Activated CD8-positive, alpha-beta memory T cell treated with anti-CD3 and anti-CD28 coated beads for 24 hours (primary cell): ENCODE measurements at places on chromosomes 3 and 15.

- DNase-seq: no peak
Measured at GRCh38 chr15:43998607-43999006, 171.8 kb downstream of the WDR76 start.

GRCh38 chr15:41304149-41304770 is 28.1 kb downstream of the OIP5 start:
- no peak for DNase-seq

- DNase-seq: no peak
Measured at GRCh38 chr15:79674124-79674465, 222.7 kb downstream of the MTHFS start.

GRCh38 chr15:97654481-97655076 is 305.9 kb upstream of the ARRDC4 start:
- DNase-seq: no peak
